ENCODE measurements at places on chromosomes 7 and 10.
A peak's percentile ranks its signal among the peaks of the same experiment; 100 is the strongest.

DNA sequence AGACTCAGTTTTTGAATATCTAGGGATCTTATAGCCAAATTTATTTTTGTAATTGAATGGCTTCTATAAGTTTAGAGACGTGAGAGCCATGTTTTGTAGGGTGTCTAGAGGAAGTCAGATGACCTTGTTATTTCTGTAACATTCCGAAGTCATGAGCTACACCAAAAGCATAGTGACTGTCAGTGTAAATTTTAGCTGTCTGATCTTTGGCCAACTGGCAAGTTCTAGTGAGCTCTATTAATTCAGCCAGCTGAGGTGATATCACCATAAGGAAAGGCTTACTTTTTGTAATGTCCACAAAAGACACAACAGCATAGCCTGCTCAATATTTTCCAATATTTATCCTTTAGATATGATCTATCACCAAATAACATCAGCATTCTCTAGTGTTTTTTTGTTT lies 9.9 kb upstream of the NT5C3A start:
- DNase-seq: no peak

- no peak for DNase-seq
Observed at GRCh38 chr7:93301736-93302135, 69.6 kb downstream of the VPS50 start.

GRCh38 chr7:12570534-12571461 lies at the start of gene SCIN:
Gene SCIN, plus strand, starts transcription at chr7:12570720. Its CDS starts 67 bp downstream, at chr7:12570787.
- DNase-seq: peak; percentile 71

DNA sequence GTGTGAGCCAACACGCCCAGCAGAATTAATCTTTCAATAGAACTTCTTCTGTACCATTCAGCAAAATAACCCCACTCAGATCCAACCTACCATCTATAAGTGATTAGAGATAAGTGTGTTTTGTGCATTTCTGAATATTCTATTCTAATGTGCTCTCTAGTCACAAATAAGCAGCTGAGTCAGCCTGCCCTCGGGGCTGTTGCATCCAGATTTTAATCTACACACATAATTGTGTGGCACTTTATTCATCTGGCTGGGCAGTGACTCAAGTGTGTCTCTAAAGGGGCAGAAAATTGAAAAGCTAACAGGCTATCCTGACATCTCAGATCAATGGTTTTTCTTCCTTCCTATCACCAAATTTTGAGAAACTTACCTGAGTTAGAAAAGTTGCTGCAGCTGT lies 60.3 kb downstream of the PRR15 start:
- DNase-seq: no peak

- no peak for DNase-seq
Observed at GRCh38 chr7:17940951-17941431, 697 bp upstream of the SNX13 start.

- DNase-seq: no peak
Observed at GRCh38 chr10:45154502-45154901, 153.8 kb downstream of the ZNF22 start.

- no peak for DNase-seq
Observed at GRCh38 chr10:44689368-44689767, 221.8 kb upstream of the TMEM72 start.

DNA sequence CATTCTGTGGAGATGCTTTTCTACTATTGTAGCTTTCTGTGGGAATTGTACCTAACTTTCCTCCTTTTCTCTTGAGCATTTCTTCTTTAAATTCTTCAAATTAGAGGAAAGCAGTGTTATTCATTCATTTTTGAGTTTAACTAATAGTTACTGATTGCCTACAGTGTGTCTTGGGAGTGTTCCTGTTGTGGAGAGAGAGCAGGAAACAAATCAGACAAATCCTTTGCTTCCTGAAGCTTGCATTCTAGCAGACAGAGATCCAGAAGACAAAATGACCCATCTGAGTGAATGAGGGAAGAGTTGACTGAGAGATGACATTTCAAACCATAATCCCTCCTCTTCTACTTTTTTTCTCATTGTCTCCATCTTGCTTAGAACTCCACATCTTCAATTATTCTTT lies 170.4 kb downstream of the SUGCT start:
- DNase-seq: no peak

- no peak for DNase-seq
Observed at GRCh38 chr10:121753726-121754476, 155.7 kb upstream of the FGFR2 start.

DNA sequence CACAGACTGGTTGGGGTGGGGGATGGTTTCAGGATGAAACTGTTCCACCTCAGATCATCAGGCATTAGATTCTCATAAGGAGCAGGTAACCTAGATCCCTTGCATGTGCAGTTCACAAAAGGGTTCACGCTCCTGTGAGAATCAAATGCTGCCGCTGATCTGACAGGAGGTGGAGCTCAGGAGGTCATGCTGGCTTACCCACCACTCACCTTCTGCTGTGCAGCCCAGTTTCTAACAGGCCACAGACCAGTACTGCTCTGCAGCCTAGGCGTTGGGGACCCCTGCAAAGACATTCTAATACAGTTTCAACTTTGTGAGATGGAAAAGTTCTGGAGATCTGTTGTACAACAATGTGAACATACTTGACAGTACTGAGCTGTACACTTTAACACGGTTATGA lies 39.9 kb downstream of the STRA8 start:
- DNase-seq: no peak

GRCh38 chr7:83936056-83936708 lies 258.4 kb downstream of the SEMA3A start:
- peak; percentile 65 for DNase-seq

DNA sequence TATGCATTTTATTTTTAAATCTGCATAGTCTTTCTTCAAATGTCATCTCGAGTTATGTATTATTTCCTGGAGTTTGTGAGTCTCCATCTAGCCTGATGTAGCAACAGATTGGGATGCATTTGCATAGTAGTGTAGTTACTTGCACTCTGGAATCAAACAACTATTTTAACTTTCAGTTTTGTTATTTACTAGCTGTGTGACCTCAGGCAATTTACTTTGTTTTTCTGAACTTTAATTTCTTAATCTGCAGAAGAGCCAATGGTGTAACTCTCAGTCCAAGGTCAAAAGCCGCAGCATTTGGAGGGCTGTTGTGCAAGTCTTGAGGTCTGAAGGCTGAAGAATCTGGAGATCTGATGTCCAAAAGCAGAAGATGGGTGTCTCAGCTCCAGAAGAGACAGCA lies 175.8 kb upstream of the SORCS1 start:
- DNase-seq: no peak

DNA sequence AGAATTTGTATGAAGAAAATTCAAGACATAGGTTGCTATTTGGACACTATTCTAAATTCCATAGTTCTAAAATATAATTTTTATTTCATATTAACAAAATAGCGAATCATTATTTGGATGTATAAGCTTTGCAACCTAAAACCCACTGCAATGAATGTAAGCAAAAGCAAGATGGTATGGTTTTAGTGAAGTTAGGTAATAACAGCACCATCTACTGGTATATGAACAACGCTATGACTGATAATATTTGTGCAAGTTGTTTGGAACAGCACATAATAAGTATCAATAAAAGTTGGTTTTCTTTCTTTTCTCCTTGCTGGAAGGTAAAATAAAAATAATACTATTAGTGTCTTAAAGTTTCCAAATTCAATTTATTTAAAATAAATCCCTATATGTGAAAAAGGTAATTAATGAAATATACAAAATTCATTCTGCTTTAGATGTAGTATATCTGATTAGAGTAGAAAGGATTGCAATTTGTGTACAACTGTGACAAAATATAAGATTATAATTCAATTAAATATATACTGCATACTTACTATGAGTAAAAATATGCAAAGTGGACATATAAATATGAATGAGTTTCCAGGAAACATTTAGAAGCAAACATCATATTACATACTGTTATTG lies 79.0 kb upstream of the LSM8 start:
- peak; percentile 7 for DNase-seq

GRCh38 chr10:62284221-62284620 lies 15.6 kb upstream of the RTKN2 start:
- DNase-seq: no peak

DNA sequence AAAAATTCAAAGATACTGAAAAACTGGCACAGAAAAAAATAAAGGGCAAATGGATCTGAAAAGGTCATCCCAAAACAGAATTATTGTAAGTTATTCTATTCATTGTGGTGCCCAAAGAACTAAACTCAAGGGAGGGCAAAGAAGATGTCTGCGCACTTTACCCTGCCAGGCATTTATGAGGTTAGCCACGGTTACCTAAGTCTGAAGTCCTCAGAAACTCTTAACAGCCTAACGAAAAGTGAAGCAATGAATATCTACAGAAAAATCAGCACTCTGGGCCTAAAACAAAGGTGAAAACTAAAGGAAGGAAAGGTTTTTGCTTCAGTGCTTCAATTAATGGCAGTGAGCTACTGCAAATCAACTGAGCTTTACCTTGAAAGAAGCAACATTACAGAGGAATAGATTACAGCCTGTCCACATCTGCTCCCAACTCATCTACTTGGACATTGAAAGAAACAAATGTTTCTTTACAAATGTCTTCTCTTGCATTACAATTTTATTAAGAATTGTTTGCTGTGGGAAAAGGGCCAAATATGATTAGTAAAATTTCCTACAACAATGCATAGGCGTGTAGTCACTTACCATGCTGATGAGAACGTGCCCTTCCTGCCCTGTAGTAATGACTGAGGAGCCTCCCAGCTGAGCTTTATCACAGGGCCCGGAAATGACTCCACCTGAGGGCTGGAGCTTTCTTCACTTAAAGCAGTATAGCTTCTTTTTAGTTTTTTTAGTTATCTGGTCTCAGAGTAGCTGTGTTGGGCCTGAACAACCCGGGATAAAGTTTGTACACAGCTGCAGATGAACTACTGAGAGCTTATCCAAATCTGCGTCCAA lies at the start of gene TUBAL3:
Gene TUBAL3, minus strand, starts transcription at position 621 of the 834 bp plus-strand sequence. Its CDS starts 36 bp downstream, at position 585.
- DNase-seq: no peak

DNA sequence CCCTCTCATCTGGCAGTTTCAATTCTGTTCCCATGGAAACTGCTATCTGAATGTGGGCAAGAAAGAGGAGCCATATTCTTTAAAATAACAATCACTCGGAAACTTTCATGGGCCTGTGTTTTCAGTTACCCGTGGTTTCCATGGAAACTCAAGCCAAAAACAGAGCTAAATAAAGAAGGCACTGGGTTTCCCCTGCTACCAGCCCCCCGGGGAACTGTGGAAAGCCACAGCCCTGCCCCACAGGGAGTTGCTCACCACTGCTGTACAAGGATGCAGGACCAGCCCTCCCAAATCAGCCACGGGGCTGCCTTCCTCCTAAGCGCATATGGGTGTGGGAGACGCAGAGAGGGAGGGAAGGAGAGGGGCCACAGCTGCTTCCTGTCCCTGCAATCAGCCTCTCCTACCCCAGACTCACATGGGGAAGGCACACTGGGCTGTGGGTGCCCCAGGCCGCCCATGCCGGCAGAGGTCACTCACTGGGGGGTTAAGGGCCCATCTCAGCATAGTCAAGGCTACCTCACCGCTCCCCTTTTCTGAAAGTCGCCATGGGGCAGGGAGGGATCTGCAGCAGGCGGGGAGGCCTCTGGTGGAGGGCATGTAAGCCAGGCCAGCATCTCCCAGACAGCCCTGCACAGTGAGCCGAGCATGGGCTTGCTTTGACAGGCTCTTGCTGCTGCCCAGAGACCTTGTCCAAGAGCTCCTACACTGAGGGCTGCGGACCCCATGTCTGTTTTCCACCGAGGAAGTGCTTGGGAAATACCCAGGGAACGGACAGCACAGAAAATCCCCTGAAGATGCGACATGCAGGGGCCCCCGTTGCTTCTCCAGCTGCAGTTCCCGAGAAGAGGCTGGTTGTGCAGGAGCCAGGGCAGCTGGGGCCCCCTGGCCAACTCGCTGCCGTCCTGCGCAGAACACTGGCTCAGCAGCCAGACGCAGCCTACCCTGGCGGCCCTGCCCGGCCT lies 157.3 kb upstream of the PPP2R2D start:
- no peak for DNase-seq

DNA sequence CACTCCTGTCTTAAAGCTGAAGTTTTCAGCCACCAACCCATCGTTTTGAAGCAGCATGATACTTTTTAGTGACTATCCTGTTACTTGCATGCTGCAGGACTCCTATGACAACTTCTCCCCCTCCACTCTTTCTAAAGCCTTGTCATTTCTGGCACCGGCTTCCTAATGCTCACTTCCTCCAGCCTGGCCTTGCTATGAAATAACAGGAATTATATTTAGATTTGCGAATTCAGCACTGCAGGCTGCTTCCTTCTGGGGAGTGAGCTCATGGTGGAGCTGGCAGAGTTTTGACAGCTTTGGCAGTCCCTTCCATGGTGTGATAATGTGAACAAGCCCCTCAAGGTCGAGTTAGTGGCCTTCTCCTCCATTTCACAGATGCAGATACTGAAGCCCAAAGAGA lies 13.4 kb downstream of the BLNK start:
- no peak for DNase-seq

DNA sequence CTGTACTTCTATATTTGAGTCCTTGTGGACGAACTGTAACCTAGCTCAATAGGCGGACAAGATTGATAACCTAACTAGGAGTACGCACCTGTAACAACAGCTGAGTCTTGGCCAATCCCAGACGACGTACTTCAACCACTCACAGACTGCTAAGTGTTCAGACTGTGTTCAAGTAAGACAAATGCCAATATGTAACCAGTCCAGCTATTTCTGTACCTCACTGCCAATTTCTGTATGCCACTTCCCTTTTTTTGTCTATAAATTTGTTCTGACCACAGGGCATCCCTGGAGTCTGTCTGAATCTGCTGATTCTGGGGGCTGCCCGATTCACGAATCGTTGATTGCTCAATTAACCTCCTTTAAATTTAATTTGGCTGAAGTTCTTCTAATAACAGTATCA lies 32.2 kb downstream of the HACD1 start:
- no peak for DNase-seq

GRCh38 chr10:28431139-28431538 lies 101.8 kb upstream of the WAC start:
- no peak for DNase-seq

GRCh38 chr10:79438021-79438698 lies 7.3 kb downstream of the ZCCHC24 start:
- DNase-seq: no peak

DNA sequence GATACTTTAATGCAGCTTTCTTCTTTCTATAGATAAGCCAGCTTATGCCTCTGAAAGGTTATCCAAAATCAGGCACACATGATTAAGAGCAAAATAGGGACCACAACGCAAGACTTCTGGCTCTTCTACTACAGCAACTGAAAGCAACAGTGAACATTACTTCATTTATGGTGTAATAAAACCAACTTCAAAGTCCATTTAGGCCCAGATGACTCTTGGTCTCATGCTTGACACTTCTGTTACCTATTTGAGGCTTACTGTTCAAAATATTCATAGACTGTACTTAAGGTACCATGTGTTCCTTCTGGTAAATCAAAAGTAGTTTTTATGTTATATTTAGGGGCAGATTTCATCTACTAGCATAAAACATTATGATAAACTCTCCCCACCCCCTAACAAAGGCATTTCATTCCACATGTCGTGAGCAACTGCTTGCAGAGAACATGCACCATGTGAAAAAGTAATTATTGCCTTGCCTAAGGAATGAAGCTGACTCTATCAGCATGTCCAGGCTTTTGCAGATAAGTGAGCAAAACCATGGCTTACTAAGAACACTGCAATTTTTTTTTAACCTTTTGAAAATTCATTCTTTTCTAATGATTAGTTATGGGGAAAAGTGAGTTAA lies 154.9 kb upstream of the ITGB1 start:
- DNase-seq: no peak

- no peak for DNase-seq
Observed at GRCh38 chr7:148698007-148698396, 701 bp upstream of the CUL1 start.

- DNase-seq: no peak
Observed at GRCh38 chr7:97022491-97023306, 1.9 kb downstream of the DLX5 start.
